ENCODE measurements at places on chromosomes 3 and 15.

DNA sequence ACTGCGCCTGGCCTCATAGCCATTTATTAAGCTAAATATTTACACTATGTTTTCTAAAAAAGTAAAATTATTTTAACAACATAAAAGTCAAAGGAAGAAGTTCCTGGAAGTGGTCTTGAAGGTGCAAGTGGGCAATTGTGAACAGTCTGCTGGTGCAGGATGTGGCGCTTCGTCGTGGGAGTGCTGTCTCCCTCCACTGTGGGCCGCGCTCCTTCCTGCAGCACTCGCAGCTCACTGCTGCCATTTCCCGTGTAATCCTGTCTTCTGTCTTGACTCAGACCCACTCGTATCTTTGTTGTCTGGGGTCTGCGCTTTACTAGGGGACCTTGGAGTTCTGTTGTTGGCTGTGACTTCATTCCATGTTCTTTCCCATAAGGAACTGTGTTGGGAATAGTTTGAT, 56.3 kb downstream of the APBA2 start:
- no peak for DNase-seq

- no peak for DNase-seq
Measured at GRCh38 chr15:70504299-70504951, 258.9 kb downstream of the UACA start.

DNA sequence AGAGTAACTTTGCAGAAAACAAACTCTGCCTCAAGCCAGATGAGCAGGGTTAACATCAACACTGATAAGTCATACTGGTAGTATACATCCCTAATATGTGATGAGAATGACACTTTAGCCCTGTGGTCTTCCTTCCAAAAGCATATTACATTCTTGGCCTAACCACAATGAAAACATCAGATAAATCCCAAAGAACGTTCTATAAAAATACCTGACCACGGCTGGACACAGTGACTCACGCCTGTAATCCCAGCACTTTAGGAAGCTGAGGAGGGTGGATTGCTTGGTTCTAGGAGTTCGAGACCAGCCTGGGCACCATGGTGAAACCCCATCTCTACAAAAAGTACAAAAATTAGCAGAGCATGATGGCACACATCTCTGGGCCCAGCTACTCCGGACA, 4.7 kb downstream of the TMCC1 start:
- DNase-seq, result no peak

GRCh38 chr15:38961931-38962330, 397.3 kb upstream of the RASGRP1 start:
- no peak for DNase-seq

- DNase-seq, result no peak
Measured at GRCh38 chr3:163543662-163544061, 1534.6 kb downstream of the SI start.

Measured in stimulated activated CD4-positive, alpha-beta T cell treated with anti-CD3 and anti-CD28 coated beads, Interleukin-15, amount 100 ng/mL, for 1 hour (primary cell).